H1 (cell line): ENCODE measurements at places on chromosomes 3 and 15. TPM values are rescaled to one million over a fixed set of nuclear protein-coding genes. Genes with fewer than 3 reads are reported as not detected.

Gene NR2E3
- 0.67 and 0.80 TPM in 2 replicates for polyA plus RNA-seq

Gene ADAMTSL3
- polyA plus RNA-seq, result 0.35 TPM in 2 replicates

GRCh38 chr3:3307491-3307890, 128.0 kb upstream of the CRBN start:
- H3K4me1 ChIP-seq, result no peaks in the 10 kb centered on the region
- no peaks in the 10 kb centered on the region for H3K27me3 ChIP-seq
- H3K4me3 ChIP-seq, result no peak overlapping the region
- no peaks in the 10 kb centered on the region for H3K36me3 ChIP-seq
- no peak overlapping the region for H3K27ac ChIP-seq
- DNase-seq, result no peak

DNA sequence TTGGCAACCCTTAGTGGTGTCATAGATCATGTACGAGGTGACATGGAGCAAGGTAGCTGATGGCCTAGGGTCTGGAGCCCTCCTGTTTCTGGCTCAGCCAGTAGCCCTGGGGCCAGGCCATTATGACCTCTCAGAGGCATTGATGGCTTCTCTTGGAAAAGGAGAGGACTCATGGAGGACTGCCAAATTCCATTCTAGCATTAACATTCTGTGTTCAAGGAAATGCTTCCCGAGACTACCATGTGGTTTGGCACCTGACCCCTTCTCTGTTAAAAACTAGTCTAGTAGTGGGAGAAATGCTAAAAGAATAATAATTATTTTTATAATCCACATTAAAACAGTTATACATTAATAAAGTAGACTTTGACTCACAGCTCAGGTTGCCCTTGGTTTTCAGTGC, 40.2 kb upstream of the ADAMTSL3 start:
- DNase-seq, result no peak
- no peak overlapping the region for H3K4me3 ChIP-seq
- H3K27me3 ChIP-seq, result no peaks in the 10 kb centered on the region

DNA sequence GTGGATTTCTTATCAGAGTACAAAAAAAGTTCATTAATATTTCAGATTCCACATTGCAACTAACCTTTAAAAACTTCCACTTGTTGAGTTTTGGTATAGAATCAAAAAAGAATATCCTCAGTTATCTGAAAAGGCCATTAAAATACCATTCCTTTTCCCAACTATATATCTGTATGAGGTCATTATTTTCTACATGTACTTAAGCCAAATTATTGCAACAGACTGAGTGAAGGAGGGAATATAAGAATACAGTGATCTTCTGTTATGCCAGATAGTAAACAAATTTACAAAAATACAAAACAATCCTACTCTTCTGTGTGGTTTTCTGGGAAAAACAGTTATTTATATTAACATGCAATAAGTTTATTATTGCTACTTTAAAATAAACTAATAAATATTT, 5.7 kb upstream of the GANC start:
- no peak for DNase-seq
- H3K4me1 ChIP-seq, result no peaks in the 10 kb centered on the region
- H3K27ac ChIP-seq, result no peak overlapping the region
- peaks cover 20% of the 10 kb centered on the region for H3K36me3 ChIP-seq
- H3K4me3 ChIP-seq, result no peak overlapping the region

DNA sequence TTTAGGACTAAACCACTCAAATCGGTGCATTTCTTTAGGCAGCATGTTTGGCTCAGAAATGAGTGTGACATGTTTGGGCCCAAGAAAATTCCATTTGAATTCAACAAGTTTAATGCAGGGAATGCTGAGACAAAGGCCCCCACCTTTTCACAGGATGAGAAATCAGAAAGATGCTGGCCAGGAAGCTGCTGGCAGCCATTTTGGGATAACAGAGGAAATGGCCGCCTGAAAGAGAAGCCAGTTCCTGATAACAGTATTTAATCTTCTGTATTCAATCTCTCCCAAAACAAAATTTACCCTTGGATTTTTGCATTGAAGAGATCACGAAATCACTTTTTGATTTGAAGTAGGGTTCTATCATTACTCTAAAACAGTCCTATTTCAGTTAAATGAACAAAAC, 350.9 kb downstream of the SLC9A9 start:
- H3K27me3 ChIP-seq, result no peaks in the 10 kb centered on the region
- DNase-seq, result no peak
- H3K36me3 ChIP-seq, result no peaks in the 10 kb centered on the region
- H3K27ac ChIP-seq, result no peak overlapping the region
- no peaks in the 10 kb centered on the region for H3K4me1 ChIP-seq
- H3K4me3 ChIP-seq, result no peak overlapping the region

DNA sequence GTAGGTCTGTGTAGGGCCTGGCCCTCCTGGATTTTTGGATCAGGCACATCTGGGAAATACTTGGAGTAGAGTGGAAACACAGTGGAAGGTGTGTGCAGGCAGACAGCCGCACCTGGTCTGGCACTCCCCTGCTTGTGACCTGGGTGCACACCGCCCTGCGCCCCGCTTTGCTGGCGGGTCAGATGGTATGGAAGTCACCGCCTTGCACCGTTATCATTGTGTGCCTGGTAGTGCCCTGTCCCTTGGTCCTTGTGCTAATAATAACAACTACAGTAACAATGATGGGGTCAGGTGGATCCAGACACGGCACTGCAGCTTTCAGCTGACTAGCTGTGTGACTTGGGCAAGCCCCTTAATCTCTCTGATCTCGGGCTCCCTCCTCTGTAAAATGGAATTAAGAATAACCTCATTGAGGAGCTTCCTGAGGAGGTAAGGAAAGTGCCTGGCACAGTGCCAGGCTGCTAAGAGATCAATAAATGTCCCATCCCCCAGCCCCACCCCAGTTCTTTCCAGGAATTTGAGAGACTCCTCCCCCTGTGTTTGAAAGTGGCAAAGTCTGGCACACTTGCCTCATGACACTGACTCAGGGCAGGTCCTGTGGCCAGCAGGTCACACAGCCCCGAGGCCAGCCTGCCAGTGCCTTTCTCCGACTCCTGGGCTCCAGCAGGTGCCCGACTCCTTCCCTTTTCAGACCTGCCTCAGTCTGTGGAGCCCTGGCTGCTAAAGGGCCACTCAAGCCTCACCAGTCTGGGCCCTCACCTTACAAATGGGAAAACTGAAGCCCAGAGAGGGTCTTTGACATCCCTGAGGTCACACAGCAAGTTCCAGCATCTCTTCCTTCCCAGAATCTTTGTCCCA, 9.8 kb downstream of the ISG20 start:
- H3K27me3 ChIP-seq, result no peaks in the 10 kb centered on the region
- no peaks in the 10 kb centered on the region for H3K36me3 ChIP-seq
- H3K4me1 ChIP-seq, result peaks cover 19% of the 10 kb centered on the region
- no peak overlapping the region for H3K27ac ChIP-seq
